ENCODE measurements at places on chromosomes 3 and 15. TPM values are rescaled to one million over a fixed set of nuclear protein-coding genes. Genes with fewer than 3 reads are reported as not detected.

DNA sequence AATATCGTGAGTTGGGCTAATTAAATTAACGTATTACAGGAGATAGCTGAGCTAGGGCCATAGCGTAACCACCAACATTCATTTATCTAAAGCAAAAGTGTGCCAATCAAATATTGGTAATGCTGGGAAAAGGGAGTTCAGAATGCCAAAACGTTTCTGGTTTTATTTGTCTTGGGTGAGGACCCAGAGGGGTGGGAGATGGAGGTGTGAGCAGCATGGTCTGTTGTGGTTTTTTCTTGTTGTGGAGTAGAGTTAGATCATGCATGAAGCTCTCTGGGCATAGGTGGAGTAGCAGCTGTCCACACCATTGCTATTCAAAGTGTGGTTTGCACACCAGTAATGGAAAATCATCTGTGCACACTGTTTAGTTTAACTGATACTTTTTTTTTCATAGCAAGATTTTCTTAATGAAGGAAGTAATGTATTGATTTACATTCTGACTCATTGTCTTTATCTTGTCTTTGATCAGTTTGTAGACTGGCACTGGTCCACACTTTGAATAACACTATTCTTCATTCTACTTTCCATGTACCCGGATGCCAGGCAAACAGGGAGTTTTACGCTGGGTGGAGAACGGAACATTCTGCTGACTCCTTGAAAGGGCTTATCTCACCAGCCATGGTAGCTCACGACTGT lies 50.8 kb upstream of the CRTC3 start:
- no peaks in the 10 kb centered on the region for H3K27me3 ChIP-seq
- H3K4me3 ChIP-seq, result no peak overlapping the region
- H3K36me3 ChIP-seq, result peaks cover 98% of the 10 kb centered on the region
- no peak for DNase-seq

Gene GPR87
- 51.8 TPM for total RNA-seq

Gene KNG1
- total RNA-seq, result not detected

Gene POC1A
- total RNA-seq, result 9.8 TPM

DNA sequence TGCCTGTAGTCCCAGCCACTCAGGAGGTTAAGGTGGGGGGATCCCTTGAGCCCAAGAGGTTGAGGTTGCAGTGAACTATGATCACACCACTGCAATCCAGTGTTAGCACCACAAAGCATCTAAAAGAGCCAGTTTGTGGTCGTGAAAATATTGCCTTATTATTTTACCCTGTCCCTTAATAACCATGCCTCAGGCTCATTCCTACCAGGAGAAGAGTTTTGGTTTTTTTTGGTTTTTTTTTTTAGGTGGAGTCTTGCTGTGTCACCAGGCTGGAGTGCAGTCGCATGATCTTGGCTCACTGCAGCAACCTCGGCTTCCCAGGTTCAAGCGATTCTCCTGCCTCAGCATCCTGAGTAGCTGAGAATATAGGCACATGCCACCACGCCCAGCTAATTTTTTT lies 17.9 kb upstream of the AVEN start:
- H3K4me1 ChIP-seq, result peaks cover 3% of the 10 kb centered on the region
- H3K27me3 ChIP-seq, result no peaks in the 10 kb centered on the region
- H3K27ac ChIP-seq, result no peak overlapping the region
- H3K36me3 ChIP-seq, result no peaks in the 10 kb centered on the region
- no peak overlapping the region for H3K4me3 ChIP-seq
- no peak for DNase-seq

DNA sequence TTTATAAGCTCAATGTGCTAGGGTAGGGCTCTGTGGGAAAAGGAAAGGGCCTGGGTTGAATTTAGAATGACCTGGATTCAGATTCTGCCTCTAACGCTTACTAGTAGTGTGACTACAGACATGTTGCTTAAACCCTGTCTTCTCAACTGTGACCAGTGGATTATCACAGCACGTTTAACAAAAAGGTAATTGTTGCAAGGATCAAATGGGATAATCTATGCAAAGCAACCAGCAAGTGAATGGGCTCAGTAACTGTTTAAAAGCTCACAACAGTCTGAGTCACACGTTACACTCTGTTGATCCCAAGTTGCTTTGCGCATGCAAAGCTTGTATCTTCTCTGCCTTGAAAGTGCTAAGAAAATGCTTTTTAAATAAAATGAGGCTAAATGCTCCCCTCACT lies 236.5 kb downstream of the IL20RB start:
- H3K27ac ChIP-seq, result no peak overlapping the region
- no peak overlapping the region for H3K4me3 ChIP-seq
- no peaks in the 10 kb centered on the region for H3K4me1 ChIP-seq

DNA sequence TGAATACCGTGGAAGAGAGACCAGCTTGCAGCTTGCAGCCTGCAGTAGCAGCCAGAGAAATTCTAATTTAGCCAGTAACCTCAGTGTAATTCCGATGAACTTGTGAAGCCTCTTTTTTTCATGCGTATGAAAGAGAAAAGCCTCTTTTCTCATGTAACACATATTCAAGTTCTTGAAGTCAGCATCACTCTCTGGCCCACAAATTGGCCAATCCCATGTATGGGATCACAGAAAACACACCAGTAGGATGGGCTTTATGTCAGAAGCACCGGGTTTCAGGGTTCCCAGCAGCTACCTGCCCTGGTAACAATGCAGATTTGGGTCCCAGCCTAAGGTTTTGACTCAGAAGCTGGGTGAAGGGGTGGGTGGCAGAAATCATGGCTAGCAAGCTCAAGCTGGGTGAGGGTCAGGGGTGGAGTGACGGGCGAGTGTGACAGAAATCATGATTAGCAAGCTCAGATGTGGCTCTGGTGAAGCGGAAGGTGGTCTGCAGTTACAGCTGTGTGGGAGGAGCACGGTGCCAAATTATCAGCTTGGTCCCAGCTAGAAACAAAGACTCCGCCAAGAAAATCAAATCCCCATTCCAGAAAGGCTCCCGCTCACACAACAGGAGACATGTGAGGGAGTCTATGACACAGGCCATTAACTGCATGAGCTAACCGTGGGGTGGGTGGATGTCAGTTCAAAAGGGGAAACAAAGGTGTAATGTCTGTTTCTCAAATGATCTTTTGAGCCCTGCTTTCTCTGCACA lies 86.6 kb downstream of the SNRK start:
- H3K36me3 ChIP-seq, result no peaks in the 10 kb centered on the region
- no peak overlapping the region for H3K4me3 ChIP-seq
- H3K27me3 ChIP-seq, result no peaks in the 10 kb centered on the region
- H3K27ac ChIP-seq, result no peak overlapping the region
- DNase-seq, result no peak

Gene C3orf70
- not detected for total RNA-seq

GRCh38 chr15:60798821-60799220 lies 319.9 kb upstream of the ICE2 start:
- no peaks in the 10 kb centered on the region for H3K36me3 ChIP-seq
- no peak overlapping the region for H3K27ac ChIP-seq
- no peaks in the 10 kb centered on the region for H3K4me1 ChIP-seq
- H3K4me3 ChIP-seq, result no peak overlapping the region
- no peaks in the 10 kb centered on the region for H3K27me3 ChIP-seq

Measured in MCF 10A (cell line).